ENCODE measurements at places on chromosomes 13 and 19. TPM values are rescaled to one million over a fixed set of nuclear protein-coding genes. Genes with fewer than 3 reads are reported as not detected.

IL11 gene
- polyA plus RNA-seq: not detected

PROZ gene
- polyA plus RNA-seq: not detected

HSPB6 gene
- polyA plus RNA-seq: 101 TPM

IL4I1 gene
- polyA plus RNA-seq: 0.43 TPM

MYH14 gene
- polyA plus RNA-seq: 0.48 TPM

ZNF416 gene
- 3.9 TPM for polyA plus RNA-seq

SIGLECL1 gene
- not detected for polyA plus RNA-seq

RFPL4A gene
- polyA plus RNA-seq: not detected

FPR1 gene
- polyA plus RNA-seq: 1.1 TPM

PRODH2 gene
- polyA plus RNA-seq: not detected

EHD2 gene
- polyA plus RNA-seq: 62.4 TPM

REEP6 gene
- polyA plus RNA-seq: 9.7 TPM

DCT gene
- 0.63 TPM for polyA plus RNA-seq

IGFL1 gene
- polyA plus RNA-seq: not detected

C3 gene
- 430 TPM for polyA plus RNA-seq

ZNF20 gene
- polyA plus RNA-seq: 2.2 TPM

NDUFA13 gene
- polyA plus RNA-seq: 202 TPM

APLP1 gene
- 3.0 TPM for polyA plus RNA-seq

CABP5 gene
- not detected for polyA plus RNA-seq

IZUMO2 gene
- not detected for polyA plus RNA-seq

APOC4 gene
- not detected for polyA plus RNA-seq

Measured in ovary (tissue), 10 donors.